Epithelial cell of proximal tubule (primary cell): ENCODE measurements at places on chromosomes 1 and 21. TPM values are rescaled to one million over a fixed set of nuclear protein-coding genes. Genes with fewer than 3 reads are reported as not detected.

Gene AMY2A
- total RNA-seq, result not detected in 2 replicates

Gene ESPN
- total RNA-seq, result not detected in 2 replicates

Gene MYOM3
- total RNA-seq, result 1.7 and 2.2 TPM in 2 replicates

Gene C1QC
- total RNA-seq, result not detected in 2 replicates

Gene FCGR3B
- total RNA-seq, result not detected in 2 replicates

Gene MPZL1
- 43.0 and 66.8 TPM in 2 replicates for total RNA-seq

Gene ARL8A
- total RNA-seq, result 33.8 and 47.0 TPM in 2 replicates

Gene FCRL1
- not detected in 2 replicates for total RNA-seq

Gene RAB7B
- total RNA-seq, result not detected in 2 replicates

Gene BARHL2
- total RNA-seq, result not detected in 2 replicates

Gene TRPM2
- 0.52 and 1.7 TPM in 2 replicates for total RNA-seq

Gene TMOD4
- 0.46 TPM in 1 of 2 replicates, not detected in the other for total RNA-seq

Gene KRTAP12-2
- total RNA-seq, result not detected in 2 replicates

Gene QSOX1
- total RNA-seq, result 170 and 247 TPM in 2 replicates

Gene FCAMR
- total RNA-seq, result 0.29 TPM in 1 of 2 replicates, not detected in the other

Gene CD1B
- total RNA-seq, result not detected in 2 replicates

Gene NEK2
- total RNA-seq, result 28.0 and 36.4 TPM in 2 replicates

Gene VWA1
- total RNA-seq, result 41.6 and 56.3 TPM in 2 replicates

Gene ERVH48-1
- total RNA-seq, result not detected in 2 replicates

Gene PROK1
- total RNA-seq, result not detected in 2 replicates

Gene HPDL
- 2.9 and 11.9 TPM in 2 replicates for total RNA-seq

Gene S100A14
- total RNA-seq, result 11.2 and 43.8 TPM in 2 replicates
